ENCODE measurements at places on chromosomes 2 and 18.

DNA sequence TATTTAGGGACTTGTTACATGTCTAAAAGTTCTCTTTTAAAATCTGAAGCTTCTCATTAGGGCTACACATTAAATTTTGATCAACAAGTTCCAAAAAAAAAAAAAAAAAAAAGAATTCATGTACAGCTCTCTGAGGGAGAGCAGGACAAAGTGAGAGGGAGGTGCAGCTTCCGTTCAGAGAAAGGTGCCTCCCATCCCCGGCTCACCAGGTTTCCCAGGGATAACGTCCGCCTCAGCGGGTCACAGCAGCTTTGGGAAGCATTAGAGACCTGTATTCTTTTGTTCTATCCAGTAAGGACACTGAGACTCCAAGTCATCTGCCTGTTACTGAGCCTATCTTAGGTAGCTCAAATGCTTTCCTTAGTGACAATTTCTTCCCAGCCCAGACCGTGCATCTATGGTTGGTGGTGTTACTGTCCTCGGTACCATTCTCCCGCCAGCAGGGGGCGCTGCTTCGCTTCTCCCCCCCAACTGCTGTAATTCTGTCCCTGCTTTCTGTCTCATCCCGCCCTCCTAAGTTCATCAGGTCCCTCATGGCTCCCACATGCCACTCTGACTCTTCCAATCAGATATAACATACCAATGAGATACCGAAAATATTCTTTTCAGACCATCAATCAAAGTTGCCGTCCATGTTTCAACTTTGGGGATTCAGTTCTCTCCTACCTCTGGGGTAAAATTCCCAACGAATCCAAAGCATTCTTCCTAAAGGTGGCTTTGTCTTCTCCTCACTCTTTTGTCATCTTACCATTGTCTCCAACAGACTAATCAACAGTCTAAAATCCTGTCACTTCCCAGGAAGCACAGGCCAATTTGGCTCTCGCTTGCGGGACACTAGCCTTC, 466.5 kb downstream of the METTL4 start:
- DNase-seq = peak; percentile 17

DNA sequence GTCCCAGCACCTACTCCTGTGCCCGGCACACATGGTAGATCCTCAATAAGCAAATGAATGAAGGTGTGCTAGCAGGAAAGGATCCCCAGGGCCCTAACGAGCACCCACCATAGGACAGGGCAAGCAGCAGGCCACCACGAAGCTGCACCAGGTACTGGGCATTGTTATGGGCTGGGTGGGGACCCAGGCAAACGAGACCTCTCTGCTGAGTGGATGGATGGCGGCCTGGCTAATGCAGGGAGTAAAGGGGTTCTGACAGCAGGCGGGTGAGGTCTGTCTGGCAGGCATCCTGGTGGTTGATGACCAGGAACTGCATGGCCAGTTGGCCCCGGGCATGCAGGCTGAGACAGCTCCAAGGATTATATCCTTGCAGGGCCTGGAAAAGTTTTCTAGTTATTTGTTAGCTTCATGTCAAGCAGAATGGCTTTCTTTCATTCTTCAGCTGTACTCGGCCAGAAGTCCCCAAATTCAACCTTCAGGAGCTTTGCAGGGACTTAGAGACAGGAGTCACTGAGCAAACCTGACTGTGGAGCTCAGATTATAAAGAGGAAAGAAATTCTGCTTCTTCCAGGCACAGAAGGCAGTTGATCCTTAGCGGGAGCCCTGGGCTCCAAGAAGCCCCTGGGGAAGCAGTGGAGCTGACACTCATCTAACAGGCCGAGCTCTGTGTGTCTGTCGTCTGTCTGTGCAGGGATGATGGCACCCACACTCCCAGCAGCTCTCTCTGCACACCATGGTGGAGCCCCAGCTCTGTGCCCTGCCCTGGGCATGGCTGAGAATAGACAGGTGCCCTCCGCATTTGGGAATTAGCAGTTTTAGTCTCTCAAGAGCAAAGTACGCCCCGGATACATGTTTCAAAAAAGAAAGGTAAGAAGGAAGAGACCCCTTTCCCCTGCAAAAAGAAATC, 51.2 kb downstream of the SDC1 start:
- no peak for DNase-seq

GRCh38 chr2:119011162-119011909, 69.3 kb downstream of the MARCO start:
- DNase-seq = peak; percentile 45

- DNase-seq = no peak
Observed at GRCh38 chr2:212892193-212892592, 259.2 kb downstream of the IKZF2 start.

GRCh38 chr18:52995875-52996274, 655.9 kb downstream of the DCC start:
- DNase-seq = peak; percentile 88

Data from NCI-H1417 (cell line).